Common myeloid progenitor, CD34-positive (primary cell): ENCODE measurements at places on chromosomes 16 and 17.

DNA sequence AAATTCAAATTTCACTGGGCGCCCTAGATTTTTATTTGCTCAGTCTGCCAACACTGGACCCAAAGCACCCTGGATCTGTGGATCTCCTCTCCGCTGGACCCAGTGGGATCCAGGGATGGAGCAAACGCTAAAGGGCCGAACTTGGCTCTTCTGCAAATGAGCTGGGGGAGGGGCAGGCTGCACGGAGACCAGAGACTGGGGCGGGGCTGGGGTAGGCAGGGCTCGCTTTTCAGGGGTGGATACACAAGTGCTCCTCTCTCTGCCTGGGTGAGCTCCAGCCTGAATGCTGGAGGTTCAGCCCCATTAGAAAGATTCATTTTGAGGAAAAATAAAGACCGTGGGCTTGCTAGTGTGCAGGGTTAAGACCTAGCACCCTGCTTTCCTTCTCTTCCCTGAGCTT is 8.9 kb downstream of the CBX4 start:
- peaks cover 24% of the 10 kb centered on the region for H3K36me3 ChIP-seq
- H3K27ac ChIP-seq: no peak overlapping the region
- no peak overlapping the region for H3K4me3 ChIP-seq
- H3K4me1 ChIP-seq: peaks cover 39% of the 10 kb centered on the region

- H3K4me3 ChIP-seq: no peak overlapping the region
- H3K27ac ChIP-seq: no peak overlapping the region
- DNase-seq: no peak
- H3K27me3 ChIP-seq: peaks cover 30% of the 10 kb centered on the region
Measured at GRCh38 chr17:49473900-49474751, 21.0 kb upstream of the NGFR start.

- H3K4me3 ChIP-seq: no peak overlapping the region
- no peak overlapping the region for H3K27ac ChIP-seq
- H3K36me3 ChIP-seq: no peaks in the 10 kb centered on the region
- DNase-seq: no peak
Measured at GRCh38 chr17:62090021-62090824, 25.1 kb upstream of the MED13 start.

GRCh38 chr17:77491921-77492445 is 351.2 kb downstream of the SEC14L1 start:
- H3K4me1 ChIP-seq: peaks cover 2% of the 10 kb centered on the region
- H3K27ac ChIP-seq: no peak overlapping the region
- no peaks in the 10 kb centered on the region for H3K27me3 ChIP-seq
- no peak for DNase-seq
- no peak overlapping the region for H3K4me3 ChIP-seq
- no peaks in the 10 kb centered on the region for H3K36me3 ChIP-seq

- H3K27me3 ChIP-seq: peaks cover 44% of the 10 kb centered on the region
- H3K36me3 ChIP-seq: peaks cover 3% of the 10 kb centered on the region
- peaks cover 17% of the 10 kb centered on the region for H3K4me1 ChIP-seq
- H3K4me3 ChIP-seq: no peak within 1 kb of the TSS
- no peak within 1 kb of the TSS for H3K27ac ChIP-seq
Measured at GRCh38 chr16:180101-180675, at the start of gene HBQ1. HBQ1 (plus strand) TSS chr16:180459; CDS start chr16:180487, 28 bp downstream.

GRCh38 chr16:72992142-72992601 is 55.8 kb downstream of the ZFHX3 start:
- no peak for DNase-seq
- H3K4me1 ChIP-seq: no peaks in the 10 kb centered on the region
- H3K27me3 ChIP-seq: no peaks in the 10 kb centered on the region
- no peak overlapping the region for H3K27ac ChIP-seq
- no peaks in the 10 kb centered on the region for H3K36me3 ChIP-seq
- H3K4me3 ChIP-seq: no peak overlapping the region

- H3K36me3 ChIP-seq: no peaks in the 10 kb centered on the region
- H3K4me3 ChIP-seq: no peak overlapping the region
- DNase-seq: peak; percentile 39
- no peaks in the 10 kb centered on the region for H3K27me3 ChIP-seq
- H3K4me1 ChIP-seq: peaks cover 5% of the 10 kb centered on the region
Measured at GRCh38 chr16:84194470-84195200, 3.7 kb downstream of the ADAD2 start.

- H3K4me3 ChIP-seq: no peak overlapping the region
- peak; percentile 48 for DNase-seq
- no peaks in the 10 kb centered on the region for H3K27me3 ChIP-seq
- peaks cover 31% of the 10 kb centered on the region for H3K4me1 ChIP-seq
- H3K36me3 ChIP-seq: peaks cover 19% of the 10 kb centered on the region
Measured at GRCh38 chr16:525520-526180, 1.9 kb upstream of the CAPN15 start.

DNA sequence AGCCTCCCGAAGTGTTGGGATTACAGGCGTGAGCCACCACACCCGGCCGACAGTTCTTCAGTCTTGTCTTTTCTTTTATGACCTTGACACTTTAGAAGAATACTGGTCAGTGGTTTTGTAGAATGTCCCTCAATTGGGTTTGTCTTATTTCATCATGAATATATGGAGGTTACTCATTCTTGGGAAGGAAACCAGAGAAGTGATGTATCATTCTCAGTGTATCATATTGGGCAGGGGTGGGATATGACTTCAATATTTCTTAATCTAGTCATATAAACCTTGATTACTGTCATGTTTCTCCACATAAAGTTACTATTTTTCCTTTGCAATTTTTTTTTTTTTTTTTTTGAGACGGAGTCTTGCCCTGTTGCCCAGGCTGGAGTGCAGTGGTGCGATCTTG is 36.9 kb downstream of the SNTB2 start:
- no peak overlapping the region for H3K27ac ChIP-seq
- no peaks in the 10 kb centered on the region for H3K4me1 ChIP-seq
- H3K4me3 ChIP-seq: no peak overlapping the region
- DNase-seq: no peak
- H3K27me3 ChIP-seq: no peaks in the 10 kb centered on the region
- no peaks in the 10 kb centered on the region for H3K36me3 ChIP-seq
